ENCODE measurements at places on chromosomes 4 and X. TPM values are rescaled to one million over a fixed set of nuclear protein-coding genes. Genes with fewer than 3 reads are reported as not detected.

Gene SRPX2
- 45.4 TPM for total RNA-seq

Gene GLRB
- total RNA-seq: 9.1 TPM

Gene DUSP9
- 0.27 TPM for total RNA-seq

Gene GASK1B
- 1.4 TPM for total RNA-seq

Gene MYOZ2
- total RNA-seq: not detected

Gene NDUFA1
- 77.5 TPM for total RNA-seq

Gene F8A2
- total RNA-seq: not detected

Gene HMX1
- not detected for total RNA-seq

DNA sequence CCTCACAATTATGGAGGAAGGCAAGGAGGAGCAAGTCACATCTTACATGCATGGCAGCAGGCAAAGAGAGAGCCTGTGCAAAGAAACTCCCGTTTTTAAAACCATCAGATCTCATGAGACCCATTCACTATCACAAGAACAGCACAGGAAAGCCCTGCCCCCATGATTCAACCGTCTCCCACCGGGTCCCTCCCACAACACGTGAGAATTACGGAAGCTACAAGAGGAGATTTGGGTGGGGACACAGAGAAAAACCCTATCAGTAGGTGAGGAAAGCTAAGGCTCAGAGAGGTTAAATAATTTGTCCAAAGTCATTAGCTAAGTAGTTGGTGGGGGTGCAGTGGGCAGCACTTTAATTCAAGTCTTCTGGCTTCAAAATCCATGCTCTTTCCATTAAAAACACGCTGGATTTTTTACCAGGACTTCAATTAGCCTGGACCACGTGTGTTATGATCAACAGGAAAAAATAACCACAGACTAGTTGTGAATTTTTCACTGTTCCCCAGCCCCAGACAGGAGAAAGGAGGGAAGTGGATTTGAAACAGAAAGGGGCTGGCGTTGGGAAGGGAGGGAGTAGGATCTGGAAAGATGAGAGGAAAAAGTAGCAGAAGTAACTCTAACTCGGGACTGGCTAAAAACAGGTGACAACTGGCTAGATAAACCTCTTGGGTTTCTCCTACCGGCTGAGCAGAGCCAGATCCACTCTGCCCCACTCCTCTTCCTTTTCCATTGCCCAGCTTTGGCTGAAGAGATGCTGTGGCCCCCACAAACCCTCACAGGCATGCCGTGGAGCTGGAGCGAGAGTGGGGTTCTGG, 986 bp downstream of the MTMR8 start:
- DNase-seq: no peak

DNA sequence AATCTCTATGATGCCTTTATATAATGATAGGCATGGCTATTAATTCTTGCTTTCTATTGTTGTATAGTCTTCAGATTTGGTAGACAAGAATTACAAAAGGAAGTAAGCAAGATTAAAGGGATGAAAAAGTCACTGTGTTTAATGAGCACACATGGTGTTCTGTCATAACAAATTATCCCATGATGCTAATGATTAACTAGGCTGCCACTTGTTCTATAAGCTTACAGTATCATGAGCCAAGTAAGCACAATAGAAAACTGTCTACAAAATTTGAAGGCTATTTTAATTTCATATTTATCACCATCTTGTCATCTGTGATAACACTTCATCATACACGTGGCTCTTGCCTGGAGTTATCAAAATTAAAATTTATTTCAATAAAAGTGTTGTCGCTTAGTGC, 466.7 kb downstream of the GASK1B start:
- DNase-seq: no peak

DNA sequence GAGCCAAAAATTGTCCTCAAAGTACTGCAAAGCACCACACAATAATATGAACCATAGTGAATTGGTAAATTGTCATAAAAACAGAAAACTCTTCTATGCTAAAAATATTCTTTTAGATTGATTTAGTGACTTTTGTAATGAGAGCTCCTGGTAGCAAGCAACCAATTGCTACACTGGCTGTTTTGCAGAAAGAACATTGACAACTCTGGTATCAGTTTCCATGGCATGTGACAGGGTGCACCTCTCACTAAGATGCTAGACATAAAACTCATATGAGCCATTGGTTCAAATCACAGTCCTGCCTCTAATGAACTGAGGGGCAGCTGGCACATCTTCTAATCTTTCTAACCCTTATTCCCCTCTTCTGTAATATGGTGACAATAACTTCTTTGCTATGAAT, 212.2 kb downstream of the HS3ST1 start:
- DNase-seq: no peak

DNA sequence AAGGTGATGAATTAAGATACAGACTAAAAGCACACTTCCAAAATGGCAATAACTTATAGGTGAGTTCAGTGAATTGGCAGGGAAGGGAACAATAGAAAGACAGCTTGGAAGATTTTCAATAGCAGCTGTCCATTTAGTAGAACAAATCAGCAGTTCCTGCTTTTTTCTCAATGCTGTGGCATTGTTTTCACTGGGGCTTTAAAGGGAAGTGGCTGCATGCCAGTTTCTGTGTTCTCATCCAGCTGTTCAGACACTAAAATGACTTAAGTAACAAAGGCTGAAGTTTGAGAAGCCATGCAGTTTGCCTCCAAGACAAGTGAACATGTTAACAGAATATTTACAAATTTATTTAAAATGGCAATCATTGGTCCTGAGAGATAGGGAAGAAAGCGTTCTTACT, 291.9 kb downstream of the FAM47A start:
- no peak for DNase-seq

DNA sequence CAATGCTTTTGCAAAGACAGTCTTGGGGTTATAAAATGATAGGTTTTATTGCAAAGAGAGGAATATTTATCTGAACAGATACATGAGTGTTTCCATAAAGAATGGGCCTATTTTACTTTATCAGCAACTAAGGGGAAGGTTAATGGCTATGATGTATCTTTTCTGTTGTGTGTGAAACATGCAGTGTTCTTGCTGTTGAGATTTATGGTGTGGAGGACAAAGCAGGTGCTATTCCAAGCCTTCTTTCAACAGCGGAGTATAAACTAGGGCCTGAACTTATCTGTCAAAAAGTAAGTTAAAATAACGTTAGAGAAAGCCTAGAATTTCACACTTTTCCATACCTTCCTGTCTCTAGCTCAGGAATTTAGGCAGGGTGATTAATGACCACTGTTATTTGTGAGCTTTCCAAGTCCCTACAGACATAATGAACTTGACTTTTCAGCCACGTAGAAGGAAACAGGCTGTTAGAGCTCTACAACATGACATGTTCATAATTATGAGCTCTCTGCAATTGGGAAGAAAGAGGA, 411.4 kb downstream of the IL1RAPL1 start:
- DNase-seq: no peak

- DNase-seq: no peak
Observed at GRCh38 chr4:4752025-4752424, 107.4 kb upstream of the MSX1 start.

DNA sequence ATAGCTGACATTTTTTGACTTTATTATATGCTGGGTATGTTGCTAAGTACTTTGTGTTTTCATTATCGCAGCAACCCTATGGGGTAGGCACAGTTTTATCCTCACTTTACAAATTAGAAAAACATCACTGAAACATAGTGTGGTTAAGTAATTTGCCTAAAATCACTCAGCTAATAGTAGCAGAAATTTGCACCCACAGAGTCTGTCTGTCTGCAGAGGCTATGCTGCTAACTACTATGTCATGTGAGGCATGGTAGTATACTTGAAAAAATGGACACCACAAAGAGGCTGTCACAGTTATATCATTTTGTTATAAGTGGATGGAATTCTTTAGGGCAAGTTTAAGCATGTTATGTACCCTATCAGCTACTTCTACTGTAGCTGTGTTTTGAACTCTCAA, 69.0 kb downstream of the STAG2 start:
- DNase-seq: no peak
